ENCODE measurements at places on chromosomes 12 and 14.

GRCh38 chr12:101653503-101653902, 43.9 kb upstream of the CHPT1 start:
- DNase-seq: no peak

GRCh38 chr12:100031836-100032235, 47.1 kb upstream of the ANKS1B start:
- peak; percentile 4 for DNase-seq

GRCh38 chr12:14193639-14194038, 171.8 kb upstream of the ATF7IP start:
- peak; percentile 15 for DNase-seq

DNA sequence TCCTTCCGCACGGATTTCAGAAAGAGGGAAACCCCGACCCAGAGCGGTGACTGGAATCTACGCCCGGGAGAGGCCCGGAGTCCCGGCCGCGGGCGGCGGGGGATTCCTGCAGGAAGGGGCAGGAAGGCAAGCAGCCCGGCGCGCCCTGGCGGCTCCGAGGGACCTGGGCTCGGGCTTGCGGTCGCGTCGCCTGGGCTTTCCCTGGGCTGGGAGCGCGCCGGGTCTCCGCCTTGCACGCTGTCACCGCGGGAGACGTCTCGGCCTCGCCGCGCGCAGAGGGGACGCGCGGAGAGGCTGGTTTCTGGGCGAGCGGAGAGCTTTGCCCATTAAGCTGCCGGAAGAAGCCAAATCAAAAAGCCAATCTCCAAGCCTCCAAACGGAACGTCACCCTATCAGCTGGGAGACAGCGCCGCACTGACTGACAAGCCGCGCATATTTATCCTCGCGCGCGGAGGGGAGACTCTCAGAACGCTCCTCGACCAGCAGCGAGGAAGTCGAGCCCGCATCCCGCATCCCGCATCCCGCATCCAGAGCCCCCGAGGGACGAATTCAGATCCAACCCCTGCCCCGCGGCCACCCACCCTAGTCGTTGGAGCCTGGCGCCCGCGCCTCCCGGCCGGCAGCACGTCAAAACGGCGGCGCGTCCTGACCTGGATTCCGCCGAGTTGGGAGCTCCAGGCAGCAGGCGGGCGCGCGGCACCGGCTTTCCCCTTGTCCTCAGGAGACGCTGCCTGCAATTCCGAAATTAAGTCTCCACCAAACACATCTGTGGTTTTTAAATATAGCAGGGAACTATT, at the start of gene SLC8A3:
SLC8A3 (minus strand) TSS at position 293 of the 797 bp plus-strand sequence. CDS start 20,529 bp downstream, outside the sequence.
- DNase-seq: peak; percentile 85

- no peak for DNase-seq
These were observed 285.2 kb upstream of the SYT10 start for GRCh38 chr12:33724867-33725266.

DNA sequence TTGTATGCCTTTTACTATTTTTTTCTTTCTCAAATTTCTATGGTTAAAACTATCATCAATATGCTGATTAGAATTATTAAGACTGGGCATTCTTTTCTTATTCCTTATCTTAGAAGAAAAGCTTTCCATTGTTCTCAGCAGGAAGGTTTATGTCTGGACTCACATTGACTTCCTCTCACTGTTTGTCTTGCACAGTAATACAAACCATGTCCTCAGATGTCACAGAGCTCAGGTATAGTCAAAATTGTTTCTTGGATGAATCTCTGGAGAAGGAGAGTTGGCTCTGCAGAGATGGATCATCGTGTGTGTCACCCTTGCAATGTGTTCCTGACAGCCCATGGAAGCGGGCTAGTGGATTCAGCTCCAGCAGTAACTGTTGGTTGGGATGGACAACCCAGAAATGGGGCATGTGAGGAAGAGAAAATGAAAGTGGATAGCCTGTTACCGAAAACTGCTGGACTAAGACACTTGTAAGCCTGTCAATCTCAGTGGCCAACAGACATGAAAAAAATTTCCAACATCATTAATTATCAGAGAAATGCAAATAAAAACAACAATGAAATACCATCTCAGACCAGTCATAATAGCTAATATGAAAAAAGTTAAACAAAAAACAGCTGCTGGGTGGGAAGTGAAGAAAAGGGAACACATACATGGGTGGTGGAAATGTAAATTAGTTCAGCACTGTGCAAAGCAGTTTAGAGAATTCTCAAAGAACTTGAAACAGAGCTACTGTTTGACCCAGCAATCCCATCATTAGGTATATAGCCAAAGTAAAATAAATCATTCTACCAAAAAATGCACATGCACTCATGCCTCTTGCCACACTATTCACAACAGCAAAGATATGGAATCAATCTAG, 967.8 kb downstream of the TMEM121 start:
- DNase-seq: no peak

- DNase-seq: no peak
These were observed 29.5 kb upstream of the CISTR start for GRCh38 chr12:53781228-53781801.

DNA sequence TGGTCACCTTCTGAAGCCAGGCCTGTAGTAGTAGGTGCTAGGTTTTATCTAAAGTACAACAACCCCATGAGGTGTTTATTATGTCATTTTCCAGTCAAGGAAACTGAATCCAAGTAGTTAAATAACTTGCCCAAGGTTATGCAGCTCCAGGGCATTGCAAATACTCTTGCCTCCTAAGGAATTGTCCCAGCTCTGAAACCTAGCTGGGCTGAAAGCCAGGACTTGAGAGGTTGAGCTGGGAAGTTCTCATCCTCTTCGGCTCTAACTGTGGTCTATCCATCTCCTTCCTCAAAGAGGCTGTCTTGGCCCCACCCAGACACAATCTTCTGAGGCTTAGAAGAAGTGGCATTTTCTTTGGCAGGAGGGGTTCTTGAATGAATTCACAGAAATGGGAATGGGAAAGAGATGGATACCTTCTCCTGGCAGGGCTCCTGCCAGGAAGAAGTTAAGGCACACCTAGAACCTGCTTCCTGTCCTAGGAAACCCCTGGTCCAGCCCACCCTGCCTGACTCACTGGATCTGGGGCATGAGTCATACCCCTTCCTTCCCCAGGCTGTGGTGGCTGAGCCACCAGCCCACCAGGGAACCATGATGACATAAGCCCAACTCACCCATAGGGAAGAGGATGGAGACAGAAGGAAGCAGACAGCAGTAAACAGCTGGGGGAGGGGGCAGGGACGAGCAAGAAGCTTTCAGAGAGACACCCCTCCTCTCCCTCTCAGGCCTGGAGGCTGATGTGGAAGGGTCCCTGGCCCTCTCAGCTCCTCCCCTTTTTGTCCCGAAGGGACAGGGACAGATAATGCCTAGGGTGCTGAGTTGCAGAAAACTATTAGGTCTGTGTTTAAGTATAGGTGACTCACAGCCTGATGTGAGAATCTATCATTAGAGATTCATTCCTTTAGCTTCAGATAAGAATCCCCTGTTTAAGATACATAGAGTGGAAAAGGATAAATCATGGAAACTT, 2.1 kb upstream of the PLEK2 start:
- no peak for DNase-seq

GRCh38 chr14:61539631-61540030, 155.7 kb upstream of the HIF1A start:
- DNase-seq: no peak

DNA sequence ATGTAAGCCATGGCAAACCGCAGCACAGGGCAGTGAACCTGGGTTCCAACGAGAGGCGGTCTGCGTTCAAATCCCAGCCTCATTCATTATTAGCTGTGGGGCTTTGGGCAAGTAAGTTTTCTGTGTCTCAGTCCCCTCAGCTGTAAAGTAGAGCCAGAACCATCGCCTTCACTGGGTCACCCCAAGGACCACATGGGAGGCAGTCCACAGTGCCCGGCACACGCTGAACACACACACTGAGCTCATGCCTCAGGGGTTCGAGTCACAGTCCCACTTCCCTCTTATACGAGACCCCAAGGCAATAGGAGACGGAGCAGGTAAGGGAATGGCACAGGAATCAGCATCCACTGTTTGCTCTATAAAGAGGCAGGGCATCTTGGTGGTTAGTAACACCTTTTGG, 19.1 kb downstream of the LRTM2 start:
- no peak for DNase-seq

- no peak for DNase-seq
These were observed 210.4 kb downstream of the ITPR2 start for GRCh38 chr12:26622601-26623000.

DNA sequence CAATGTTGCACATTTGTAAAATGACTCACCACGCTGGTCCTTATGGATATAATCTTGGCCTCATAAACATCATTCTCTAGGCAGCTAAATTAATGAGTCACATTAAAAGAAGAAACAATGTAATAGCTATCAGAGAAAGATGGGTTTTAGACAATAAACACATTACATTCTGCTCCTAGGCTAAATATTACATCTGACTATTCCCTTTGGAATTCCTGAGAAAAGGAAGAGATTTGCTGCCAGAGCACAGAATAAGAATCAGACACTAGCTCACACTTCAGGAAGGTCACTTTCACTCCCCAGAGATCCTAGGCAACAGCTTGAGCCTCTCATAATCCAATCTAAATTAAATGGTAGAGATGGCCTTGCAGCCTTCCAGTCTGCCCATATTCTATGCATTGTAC, 218.2 kb downstream of the PTPRO start:
- DNase-seq: no peak

DNA sequence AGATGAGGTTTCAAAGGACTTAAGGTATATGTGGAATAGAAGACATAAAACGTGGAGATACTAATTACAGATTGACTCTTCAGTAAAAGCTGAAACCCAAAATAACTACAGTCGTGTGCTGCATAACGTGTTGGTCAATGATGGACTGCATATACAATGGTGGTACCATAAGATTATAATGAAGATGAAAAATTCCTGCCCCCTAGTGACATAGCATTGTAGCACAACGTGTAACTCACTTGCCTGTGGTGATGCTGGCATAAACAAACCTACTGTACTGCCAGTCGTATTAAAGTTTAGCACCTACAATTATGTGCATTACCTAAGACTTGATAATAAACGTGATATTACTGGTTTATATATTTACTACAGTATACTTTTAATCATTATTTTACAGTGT, 150.3 kb downstream of the LRRK2 start:
- DNase-seq: no peak

GRCh38 chr14:65290830-65291229, 121.7 kb upstream of the FUT8 start:
- DNase-seq: no peak

- DNase-seq: no peak
These were observed 69.7 kb upstream of the DHRS4 start for GRCh38 chr14:23883684-23884540.

- DNase-seq: no peak
These were observed 53.0 kb downstream of the ETNK1 start for GRCh38 chr12:22677781-22678574.

DNA sequence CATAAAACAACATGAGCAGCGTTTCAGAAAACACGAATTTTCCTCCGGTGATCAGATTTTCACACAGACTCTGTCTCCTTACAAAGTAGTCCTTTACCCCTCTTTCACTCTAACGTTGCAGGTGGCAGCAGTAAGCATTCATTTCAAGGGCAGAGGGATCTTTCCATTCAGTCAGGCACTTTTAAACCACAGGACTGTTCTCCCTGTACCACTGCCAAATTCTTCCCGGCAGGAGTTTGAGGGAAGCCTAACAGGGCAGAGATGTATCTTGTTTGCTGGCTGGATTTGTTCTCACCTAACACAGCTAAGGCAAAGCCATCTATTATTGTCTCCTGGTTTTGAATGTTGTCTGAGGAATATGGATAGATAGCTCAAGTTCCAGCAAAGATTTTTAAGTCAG, 1187.3 kb upstream of the SEL1L start:
- no peak for DNase-seq

GRCh38 chr14:46250113-46250703, 401.4 kb downstream of the RPL10L start:
- DNase-seq: no peak

DNA sequence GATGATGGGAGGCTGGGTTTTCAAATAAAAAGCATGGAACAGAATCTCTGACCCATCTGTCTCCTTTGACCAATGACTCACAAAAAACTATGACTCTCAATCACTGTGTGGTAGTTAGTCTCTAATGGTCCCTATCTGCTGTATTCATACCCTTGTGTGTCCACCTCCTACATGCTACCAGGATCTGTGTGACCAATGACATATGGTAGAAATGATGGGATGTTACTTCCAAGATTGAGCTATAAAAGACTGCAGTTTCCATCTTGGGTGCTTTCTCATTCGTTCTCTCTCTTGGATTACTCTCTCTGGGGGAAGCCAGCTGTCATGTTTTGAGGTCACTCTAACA, 144.7 kb upstream of the BTG1 start:
- no peak for DNase-seq

DNA sequence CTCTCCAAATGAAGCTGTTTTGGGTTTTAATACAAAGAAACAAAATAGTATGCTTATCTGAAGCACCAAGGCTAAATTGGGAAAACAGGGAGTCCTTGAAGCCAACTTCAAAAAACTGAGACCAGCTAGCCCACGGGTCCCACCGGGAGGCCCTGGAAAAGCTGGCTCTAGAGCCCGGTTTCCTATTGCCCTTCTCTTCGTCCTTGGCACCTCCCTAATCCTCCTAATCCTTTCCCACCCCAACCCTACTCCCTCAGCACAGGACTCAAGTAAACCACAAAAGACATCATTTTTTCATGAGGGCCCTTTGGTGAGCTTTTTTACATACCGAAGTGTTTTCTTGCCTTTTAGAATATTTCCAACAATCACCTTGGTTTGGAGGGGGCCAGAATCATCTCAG, 11.3 kb downstream of the LRRC74A start:
- DNase-seq: no peak

GRCh38 chr14:53621433-53621832, 335.2 kb downstream of the BMP4 start:
- DNase-seq: no peak

- no peak for DNase-seq
These were observed 176.4 kb upstream of the TMTC1 start for GRCh38 chr12:29960122-29960521.

GRCh38 chr12:6644257-6644596, 3.0 kb downstream of the ACRBP start:
- DNase-seq: peak; percentile 11

DNA sequence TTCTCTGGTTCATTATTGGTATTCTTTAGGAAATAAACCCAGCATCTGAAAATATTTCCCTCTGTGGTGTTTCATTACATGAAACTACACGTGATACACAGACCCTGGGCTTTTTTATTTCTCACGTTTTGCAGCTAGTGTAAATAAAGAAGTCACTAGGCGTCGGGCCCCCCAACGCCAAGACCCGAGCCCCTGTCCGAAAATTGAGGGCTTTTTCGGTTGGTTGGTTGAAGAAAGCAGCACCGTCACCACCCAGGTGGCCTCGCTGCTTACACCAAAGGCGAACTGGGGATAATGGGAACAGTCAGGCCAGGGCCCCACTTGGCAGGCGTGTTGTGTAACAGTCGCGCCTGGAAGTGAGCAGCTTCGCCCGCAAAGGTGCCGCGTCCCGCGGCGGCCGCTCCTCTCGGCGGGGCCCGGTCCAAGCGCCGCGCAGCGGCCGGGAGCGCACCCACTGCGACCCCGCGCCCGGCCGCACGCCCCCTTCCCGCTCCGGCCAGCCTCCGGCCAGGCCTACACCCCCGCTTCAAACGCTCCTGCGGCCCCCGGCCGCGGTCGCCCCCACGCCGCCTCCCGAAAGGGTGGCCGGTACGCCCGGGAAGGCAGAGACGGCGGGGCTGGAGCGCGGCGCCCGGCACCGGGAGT, 1.2 kb downstream of the DUSP16 start:
- peak; percentile 75 for DNase-seq
